ENCODE measurements at places on chromosomes 2 and 18. TPM values are rescaled to one million over a fixed set of nuclear protein-coding genes. Genes with fewer than 3 reads are reported as not detected.

Gene SLC9A4
- total RNA-seq = not detected

Gene IGFBP5
- total RNA-seq = 0.14 TPM

Gene STK36
- total RNA-seq = 13.8 TPM

Gene HOXD8
- total RNA-seq = 5.4 TPM

Gene SERPINB11
- total RNA-seq = not detected
